ENCODE measurements at places on chromosomes 12 and 14. TPM values are rescaled to one million over a fixed set of nuclear protein-coding genes. Genes with fewer than 3 reads are reported as not detected.

DNA sequence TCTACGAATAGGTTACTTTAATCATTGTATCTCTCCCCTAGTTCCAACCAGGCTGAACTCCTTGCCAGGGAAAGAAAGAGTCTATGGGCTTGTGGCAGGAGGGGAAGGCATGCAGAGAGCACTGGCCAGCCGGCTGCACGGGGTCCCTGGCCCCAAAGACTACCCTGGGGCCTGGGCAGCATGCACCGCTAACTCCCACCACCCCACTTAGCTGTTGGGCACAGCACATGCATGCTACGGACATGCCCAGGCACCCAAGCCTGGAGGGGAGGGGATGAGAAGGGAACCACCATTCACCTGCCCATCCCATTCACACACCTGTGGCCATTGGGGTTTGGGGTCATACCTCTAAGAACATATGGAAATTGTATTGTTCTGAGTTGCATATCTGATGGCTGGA, 94.1 kb downstream of the PIK3C2G start:
- no peak overlapping the region for H3K4me3 ChIP-seq
- H3K36me3 ChIP-seq = no peaks in the 10 kb centered on the region
- no peak overlapping the region for H3K27ac ChIP-seq

- H3K27ac ChIP-seq = no peak overlapping the region
- H3K36me3 ChIP-seq = no peaks in the 10 kb centered on the region
- peaks cover 22% of the 10 kb centered on the region for H3K4me1 ChIP-seq
- H3K27me3 ChIP-seq = no peaks in the 10 kb centered on the region
- DNase-seq = no peak
Observed at GRCh38 chr14:101960225-101960624, 4.1 kb upstream of the DYNC1H1 start.

- DNase-seq = peak; percentile 58
- H3K36me3 ChIP-seq = peaks cover 32% of the 10 kb centered on the region
- no peak overlapping the region for H3K4me3 ChIP-seq
- H3K27me3 ChIP-seq = no peaks in the 10 kb centered on the region
- no peak overlapping the region for H3K27ac ChIP-seq
Observed at GRCh38 chr14:77421201-77421600, 2.1 kb downstream of the NOXRED1 start.

Gene SLC4A8
- 2.9 TPM for total RNA-seq

DNA sequence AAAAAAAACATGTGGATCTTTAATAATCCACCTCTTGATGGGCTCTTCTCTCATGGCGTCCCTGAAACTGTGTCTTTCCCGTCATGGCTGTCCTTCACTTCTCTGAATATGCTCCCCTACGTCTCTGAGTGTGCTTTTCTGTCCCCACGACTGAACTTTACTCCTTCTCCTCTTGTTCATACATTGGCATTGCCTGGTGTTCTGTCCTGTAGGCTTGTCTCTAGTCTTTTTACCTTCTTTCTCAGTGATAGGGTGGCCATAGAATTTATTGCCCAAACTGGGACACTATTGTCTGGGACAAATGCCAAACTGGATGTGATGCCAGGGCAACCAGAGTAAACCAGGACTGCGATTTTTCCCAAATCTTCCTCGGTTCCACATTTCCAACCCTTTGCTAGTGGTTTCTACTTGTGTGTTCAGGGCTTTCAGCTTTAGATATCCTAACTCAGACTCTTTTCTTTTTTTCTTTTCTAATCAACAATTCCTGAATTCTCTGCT, 202.2 kb downstream of the ATP23 start:
- H3K4me3 ChIP-seq = no peak overlapping the region
- no peaks in the 10 kb centered on the region for H3K36me3 ChIP-seq
- no peaks in the 10 kb centered on the region for H3K27me3 ChIP-seq
- H3K27ac ChIP-seq = no peak overlapping the region

- H3K4me1 ChIP-seq = peaks cover 20% of the 10 kb centered on the region
- no peak overlapping the region for H3K27ac ChIP-seq
- H3K27me3 ChIP-seq = no peaks in the 10 kb centered on the region
- no peak for DNase-seq
Observed at GRCh38 chr12:2897418-2897817, 6.7 kb downstream of the TULP3 start.

DNA sequence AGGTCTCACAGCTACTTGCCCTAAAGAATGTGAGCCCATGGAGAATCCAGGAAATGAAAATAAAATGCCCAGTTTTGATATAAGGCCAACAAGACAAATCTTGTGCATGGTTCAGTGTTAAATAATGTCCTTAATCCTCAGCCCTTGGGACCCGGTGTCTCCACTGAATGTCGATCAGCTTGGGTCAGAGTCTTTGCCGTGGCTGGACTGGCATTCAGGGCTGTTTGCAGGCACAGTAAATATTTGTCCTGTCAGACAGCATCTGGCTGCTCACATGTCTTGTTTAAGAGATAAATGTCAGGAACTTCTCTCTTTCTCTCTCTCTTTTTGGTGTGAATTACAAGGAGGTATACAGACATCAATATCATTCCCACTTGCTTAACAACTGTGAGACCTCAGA, 452.5 kb downstream of the FUT8 start:
- H3K4me1 ChIP-seq = no peaks in the 10 kb centered on the region
- H3K27me3 ChIP-seq = peaks cover 2% of the 10 kb centered on the region
- DNase-seq = no peak
- H3K4me3 ChIP-seq = no peak overlapping the region

DNA sequence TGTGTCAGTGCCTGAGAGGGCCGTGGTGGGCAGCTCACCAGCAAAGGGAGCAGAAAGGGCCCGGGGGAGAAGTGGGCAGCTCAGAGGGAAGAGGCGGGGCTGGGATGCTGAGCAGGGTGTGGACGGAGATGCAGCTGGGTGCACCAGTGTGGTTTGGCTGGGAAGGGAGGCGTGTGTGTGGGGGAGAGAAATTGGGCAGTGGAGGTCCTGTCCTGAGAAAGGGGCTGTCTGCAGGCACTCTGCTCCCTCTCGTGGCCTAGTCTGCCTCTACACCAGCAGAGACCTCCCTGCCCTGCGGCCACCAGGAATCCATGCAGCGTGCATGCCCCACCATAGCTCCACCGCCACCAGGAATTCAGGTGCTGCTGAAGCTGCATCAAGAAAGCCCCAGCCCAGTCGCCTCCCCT, 6.4 kb downstream of the TMEM121 start:
- DNase-seq = peak; percentile 97
- H3K27me3 ChIP-seq = peaks cover 10% of the 10 kb centered on the region
- no peaks in the 10 kb centered on the region for H3K36me3 ChIP-seq
- H3K27ac ChIP-seq = no peak overlapping the region
- H3K4me1 ChIP-seq = peaks cover 2% of the 10 kb centered on the region

GRCh38 chr12:82866227-82866775, 179.6 kb downstream of the TMTC2 start:
- H3K27me3 ChIP-seq = no peaks in the 10 kb centered on the region
- no peaks in the 10 kb centered on the region for H3K4me1 ChIP-seq
- H3K4me3 ChIP-seq = no peak overlapping the region
- no peak overlapping the region for H3K27ac ChIP-seq
- no peaks in the 10 kb centered on the region for H3K36me3 ChIP-seq
- no peak for DNase-seq

Gene IFNG-AS1
- 0.29 TPM for total RNA-seq

GRCh38 chr12:115541891-115542421, 735.5 kb downstream of the MED13L start:
- no peak overlapping the region for H3K27ac ChIP-seq
- no peaks in the 10 kb centered on the region for H3K4me1 ChIP-seq
- DNase-seq = no peak
- no peaks in the 10 kb centered on the region for H3K36me3 ChIP-seq
- no peak overlapping the region for H3K4me3 ChIP-seq

Gene A2M
- total RNA-seq = 2.9 TPM

Gene GLIPR1L1
- total RNA-seq = not detected

Gene KCNJ8
- total RNA-seq = 9.1 TPM

DNA sequence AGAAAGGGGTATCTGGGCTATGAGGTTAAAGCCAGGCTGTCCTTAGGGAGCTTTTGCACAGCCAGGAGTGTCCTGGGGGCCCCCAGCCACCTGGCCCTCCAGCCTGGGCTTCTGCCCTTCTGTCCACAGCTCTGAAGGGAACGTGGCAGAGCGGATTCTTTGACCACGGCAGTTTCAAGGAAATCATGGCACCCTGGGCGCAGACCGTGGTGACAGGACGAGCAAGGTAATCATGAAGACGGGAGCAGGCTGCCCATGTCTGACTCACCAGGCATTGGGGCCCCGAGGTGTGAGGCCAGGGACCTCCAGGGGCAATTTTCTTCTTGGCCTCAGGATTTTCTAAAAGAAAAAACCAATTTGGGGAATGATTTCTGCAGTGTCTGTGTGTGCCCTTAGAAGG, 53.1 kb downstream of the FOXN4 start:
- H3K4me1 ChIP-seq = no peaks in the 10 kb centered on the region
- peak; percentile 6 for DNase-seq
- no peaks in the 10 kb centered on the region for H3K27me3 ChIP-seq
- H3K27ac ChIP-seq = no peak overlapping the region
- H3K36me3 ChIP-seq = no peaks in the 10 kb centered on the region

DNA sequence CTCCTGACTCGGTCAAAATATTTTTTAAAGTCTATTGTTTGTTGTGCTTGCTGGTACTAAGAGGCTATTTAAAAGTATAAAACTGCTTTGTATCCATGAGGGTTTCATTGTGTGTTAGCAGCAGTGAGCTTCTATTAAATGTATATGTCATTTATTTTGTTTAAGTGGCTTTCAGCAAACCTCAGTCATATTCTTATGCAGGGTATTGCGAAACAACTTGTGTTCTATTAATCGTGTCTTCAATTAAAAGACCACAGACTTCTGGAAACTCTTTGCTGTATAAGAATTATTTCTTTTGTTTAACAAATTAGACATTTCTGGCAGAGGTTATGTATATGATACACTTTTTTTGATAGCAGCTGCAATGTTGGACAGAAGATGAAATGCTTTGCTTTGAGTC, 6.5 kb downstream of the IAPP start:
- no peak overlapping the region for H3K4me3 ChIP-seq
- H3K4me1 ChIP-seq = no peaks in the 10 kb centered on the region
- DNase-seq = no peak
- H3K27ac ChIP-seq = no peak overlapping the region
- H3K27me3 ChIP-seq = peaks cover 2% of the 10 kb centered on the region
- no peaks in the 10 kb centered on the region for H3K36me3 ChIP-seq

Gene SLC5A8
- not detected for total RNA-seq

DNA sequence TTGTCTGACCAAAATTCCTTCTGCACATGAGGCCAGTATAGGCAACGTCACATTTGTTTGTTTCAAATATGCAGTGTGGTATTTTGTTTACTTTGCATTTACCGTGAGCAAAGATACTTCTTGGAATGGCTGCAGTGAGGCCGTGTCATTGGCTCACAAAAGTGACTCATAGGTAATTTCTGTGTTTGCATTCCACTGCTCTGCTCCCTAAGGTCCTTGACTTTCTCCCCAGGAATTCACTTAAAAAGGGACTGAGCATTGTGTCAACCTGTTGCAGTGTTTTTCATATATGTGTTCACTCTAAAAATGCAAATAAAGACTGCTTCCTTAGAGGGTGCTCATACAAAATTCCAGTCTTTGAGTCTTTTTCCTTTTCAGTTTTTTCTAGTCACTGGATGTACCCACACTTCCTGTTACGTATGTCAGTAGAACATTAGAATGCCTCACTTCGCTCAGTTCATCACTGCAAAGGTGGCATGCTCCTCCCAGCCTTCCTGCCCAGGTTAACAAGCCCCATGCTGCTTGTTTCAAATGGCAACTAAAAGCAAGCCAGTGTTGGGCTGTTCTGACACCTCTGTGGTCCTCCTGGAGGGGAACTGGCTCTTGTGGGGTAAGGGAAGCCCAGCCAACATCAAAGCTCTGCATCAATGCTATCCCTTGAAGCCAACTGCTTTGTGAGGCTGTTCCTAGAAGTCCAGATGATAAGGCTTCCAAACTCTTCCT, 9.1 kb downstream of the C12orf76 start:
- H3K36me3 ChIP-seq = peaks cover 70% of the 10 kb centered on the region
- peak overlapping the region; percentile 31 for H3K4me3 ChIP-seq
- DNase-seq = peak; percentile 93

Gene IRAK3
- total RNA-seq = 3.6 TPM

DNA sequence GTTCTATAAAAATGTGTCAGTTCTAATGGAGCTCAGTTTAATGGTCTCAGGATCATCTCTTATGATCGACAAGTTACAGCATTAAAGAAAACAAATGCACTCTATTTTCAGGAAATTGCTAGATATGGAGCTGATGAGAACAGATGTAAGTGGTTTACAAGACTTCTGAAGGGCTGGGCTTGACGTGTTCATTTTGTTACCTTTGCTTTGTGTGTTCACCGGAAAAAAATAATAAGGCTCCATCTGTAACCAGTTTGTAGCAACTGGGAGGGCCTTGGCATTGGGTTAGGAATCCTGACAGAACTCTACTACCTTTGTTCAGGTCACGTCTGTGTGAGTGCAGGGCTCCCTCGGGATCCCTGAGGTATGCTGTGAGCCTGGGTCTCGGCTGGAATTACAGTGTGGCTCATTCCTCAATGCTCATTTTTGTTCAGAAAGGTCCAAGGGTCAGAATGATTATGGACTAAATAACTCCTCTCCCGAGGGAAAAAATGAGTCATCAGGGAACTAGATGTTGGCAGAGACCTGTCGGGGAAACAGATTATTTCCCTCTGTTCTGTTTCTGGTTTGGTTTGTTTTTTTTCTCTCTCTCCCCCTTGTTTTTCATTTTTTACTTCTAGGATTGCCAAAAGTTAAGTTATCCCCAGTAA, 158.0 kb downstream of the SLC5A8 start:
- H3K4me1 ChIP-seq = peaks cover 23% of the 10 kb centered on the region
- H3K27me3 ChIP-seq = no peaks in the 10 kb centered on the region
- H3K36me3 ChIP-seq = no peaks in the 10 kb centered on the region
- H3K27ac ChIP-seq = peak overlapping the region; percentile 69

DNA sequence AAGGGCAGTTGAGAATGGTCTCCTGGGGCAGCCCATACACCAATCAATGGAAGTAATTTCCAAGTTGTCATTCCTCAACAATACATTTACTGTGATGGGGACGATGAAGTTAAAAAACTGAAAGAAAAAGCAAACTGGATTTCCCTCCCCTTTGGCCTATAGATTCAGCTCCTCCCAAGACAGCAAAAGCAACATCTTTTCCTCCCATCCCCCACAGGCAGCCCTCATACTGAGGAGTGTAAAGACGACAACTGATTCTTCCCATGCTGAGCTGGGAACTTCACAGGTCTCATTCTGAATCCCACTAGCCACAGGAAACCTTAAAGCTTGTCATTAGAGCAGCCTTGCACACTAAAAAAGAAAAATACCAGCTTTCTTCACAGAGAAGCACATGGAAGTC, 48.5 kb downstream of the PITPNM2 start:
- H3K27me3 ChIP-seq = no peaks in the 10 kb centered on the region
- no peaks in the 10 kb centered on the region for H3K4me1 ChIP-seq
- no peaks in the 10 kb centered on the region for H3K36me3 ChIP-seq
- H3K27ac ChIP-seq = no peak overlapping the region
- H3K4me3 ChIP-seq = no peak overlapping the region

Gene SNRNP35
- total RNA-seq = 10.3 TPM

DNA sequence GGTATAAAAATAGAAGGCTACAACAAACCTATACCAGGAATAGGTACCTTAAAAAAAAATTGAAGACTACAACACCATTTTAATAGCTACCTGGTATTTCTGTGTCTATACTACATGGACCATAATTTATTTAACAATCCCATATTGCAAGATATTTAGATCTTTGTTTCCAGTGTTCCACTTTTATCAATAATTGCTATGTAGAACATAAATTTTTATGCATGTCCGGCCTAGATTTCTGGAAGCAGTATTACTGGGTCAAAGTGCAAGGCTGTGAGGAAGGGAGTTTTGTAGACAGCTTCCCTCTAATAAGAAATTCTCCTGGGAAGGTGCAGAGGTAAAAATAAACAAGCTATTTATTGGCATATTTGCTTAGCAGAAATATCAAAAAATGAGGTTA, 4.1 kb upstream of the DCAF11 start:
- H3K36me3 ChIP-seq = no peaks in the 10 kb centered on the region
- no peak overlapping the region for H3K27ac ChIP-seq
- H3K27me3 ChIP-seq = no peaks in the 10 kb centered on the region
- H3K4me3 ChIP-seq = no peak overlapping the region

Gene CLEC2D
- total RNA-seq = 9.4 TPM

Gene CMAS
- 16.8 TPM for total RNA-seq

Gene C12orf50
- total RNA-seq = not detected

Measured in osteoblast (primary cell).